Muscle of leg (tissue), 16 donors: ENCODE measurements at places on chromosomes 4 and X. TPM values are rescaled to one million over a fixed set of nuclear protein-coding genes. Genes with fewer than 3 reads are reported as not detected.

ASB12 gene
- 19.6 TPM for polyA plus RNA-seq

MAGEA11 gene
- not detected for polyA plus RNA-seq

OTUD6A gene
- polyA plus RNA-seq: not detected

P2RY4 gene
- polyA plus RNA-seq: 0.10 TPM

CPE gene
- polyA plus RNA-seq: 53.6 TPM

BCOR gene
- 22.5 TPM for polyA plus RNA-seq

CABS1 gene
- polyA plus RNA-seq: not detected
